Stimulated activated naive B cell treated with anti-CD40 and anti-IgM and Interleukin-4, amounts not matched to agents 10 μg/mL and 1 μg/mL and 100 μg/mL, for 72 hours (primary cell): ENCODE measurements at places on chromosomes 7 and 10.

GRCh38 chr10:113820507-113820906 is 33.4 kb downstream of the DCLRE1A start:
- DNase-seq: no peak
- H3K4me3 ChIP-seq: no peak overlapping the region
- H3K4me1 ChIP-seq: no peaks in the 10 kb centered on the region
- no peaks in the 10 kb centered on the region for H3K27me3 ChIP-seq

- H3K4me3 ChIP-seq: no peak overlapping the region
- DNase-seq: no peak
- no peak overlapping the region for H3K27ac ChIP-seq
- H3K27me3 ChIP-seq: no peaks in the 10 kb centered on the region
- peaks cover 39% of the 10 kb centered on the region for H3K36me3 ChIP-seq
- H3K4me1 ChIP-seq: peaks cover 29% of the 10 kb centered on the region
Measured at GRCh38 chr7:27992755-27993493, 187.7 kb downstream of the JAZF1 start.

GRCh38 chr7:46565253-46566096 is 644.4 kb upstream of the IGFBP3 start:
- H3K27ac ChIP-seq: no peak overlapping the region
- H3K36me3 ChIP-seq: no peaks in the 10 kb centered on the region
- H3K4me1 ChIP-seq: no peaks in the 10 kb centered on the region
- DNase-seq: no peak
- H3K27me3 ChIP-seq: no peaks in the 10 kb centered on the region
- no peak overlapping the region for H3K4me3 ChIP-seq

DNA sequence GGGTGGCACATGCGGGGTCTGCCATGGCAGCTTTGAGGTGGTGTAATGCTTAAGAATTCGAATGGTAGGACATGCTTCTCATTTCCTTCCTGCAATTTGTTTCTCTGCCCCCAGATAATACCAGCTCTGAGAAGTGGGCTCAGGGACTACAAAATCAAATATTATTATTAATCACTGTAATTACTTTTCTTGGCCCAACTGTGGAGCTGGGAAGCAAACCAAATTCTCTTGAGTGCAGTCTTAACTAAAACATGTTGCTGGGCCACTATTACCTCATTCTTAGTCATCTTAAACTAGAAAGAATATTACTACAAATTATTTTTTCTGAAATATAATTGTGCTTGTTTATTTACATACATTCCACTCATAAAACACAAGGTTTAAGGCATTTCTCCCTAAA is 566.7 kb upstream of the NRP1 start:
- no peaks in the 10 kb centered on the region for H3K4me1 ChIP-seq
- no peaks in the 10 kb centered on the region for H3K27me3 ChIP-seq
- H3K36me3 ChIP-seq: no peaks in the 10 kb centered on the region
- no peak for DNase-seq
- H3K27ac ChIP-seq: no peak overlapping the region
- no peak overlapping the region for H3K4me3 ChIP-seq

DNA sequence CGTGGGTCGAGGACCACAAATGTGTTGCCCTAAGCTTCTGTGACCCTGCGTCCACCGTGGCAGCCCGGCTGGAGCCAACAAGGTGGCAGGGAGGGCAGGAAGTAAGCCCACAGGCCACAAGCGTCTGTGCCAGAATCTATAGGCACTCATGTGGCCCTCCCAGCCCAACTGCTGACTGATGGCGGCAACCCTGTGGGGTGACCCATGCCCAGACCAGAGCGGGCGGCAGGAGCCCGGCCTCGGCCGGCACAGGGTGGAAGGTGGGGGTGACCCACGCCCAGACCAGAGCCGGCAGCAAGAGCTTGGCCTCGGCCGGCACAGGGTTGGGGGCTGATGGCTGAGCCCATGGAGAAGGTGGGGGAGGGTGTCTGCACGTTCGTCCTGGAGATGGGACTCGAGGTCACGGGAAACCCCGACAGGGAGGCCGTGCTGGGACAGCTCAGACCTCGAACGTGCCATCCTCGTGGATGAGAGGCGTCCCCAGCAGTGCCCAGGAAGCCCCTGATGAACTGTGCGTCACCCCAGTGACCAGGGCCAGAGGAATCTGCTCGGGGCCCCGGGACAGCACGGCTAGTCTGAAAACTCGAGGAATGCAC is 181.0 kb downstream of the ELFN1 start:
- no peak for DNase-seq
- peaks cover 19% of the 10 kb centered on the region for H3K4me1 ChIP-seq
- peaks cover 23% of the 10 kb centered on the region for H3K36me3 ChIP-seq
